NCI-H82 (cell line): ENCODE measurements at places on chromosomes 4 and X.

GRCh38 chr4:99435154-99435553 lies at the start of gene ADH7:
TSS of gene ADH7 (minus strand) at chr4:99435342. CDS start at chr4:99435233, 109 bp downstream.
- no peak for DNase-seq

GRCh38 chr4:107094976-107095375 lies 58.9 kb upstream of the DKK2 start:
- no peak for DNase-seq

GRCh38 chr4:17188547-17189400 lies 290.3 kb upstream of the LDB2 start:
- no peak for DNase-seq

DNA sequence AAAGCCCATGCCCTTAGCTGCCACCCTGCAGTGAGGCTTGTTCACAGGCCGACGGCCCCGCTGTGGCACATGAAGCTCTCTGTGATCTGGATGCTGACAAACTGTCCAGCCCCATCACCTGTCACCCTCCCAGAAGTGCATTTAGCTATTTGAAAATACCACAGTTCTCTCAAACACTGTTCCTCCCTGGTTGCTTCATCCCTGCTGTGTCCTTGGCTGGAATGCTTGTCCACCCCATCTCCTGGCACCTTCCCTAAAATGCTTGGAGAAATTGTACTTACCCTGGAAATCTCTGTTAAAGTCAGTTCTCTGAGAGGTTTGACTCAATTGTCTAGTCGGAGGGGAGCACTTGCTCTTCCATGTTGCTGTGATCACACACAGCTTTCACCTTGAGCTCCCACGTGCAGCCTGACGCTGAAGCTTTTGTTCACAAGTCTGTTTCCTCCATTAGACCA lies 10.1 kb downstream of the SYNPO2 start:
- DNase-seq: no peak

DNA sequence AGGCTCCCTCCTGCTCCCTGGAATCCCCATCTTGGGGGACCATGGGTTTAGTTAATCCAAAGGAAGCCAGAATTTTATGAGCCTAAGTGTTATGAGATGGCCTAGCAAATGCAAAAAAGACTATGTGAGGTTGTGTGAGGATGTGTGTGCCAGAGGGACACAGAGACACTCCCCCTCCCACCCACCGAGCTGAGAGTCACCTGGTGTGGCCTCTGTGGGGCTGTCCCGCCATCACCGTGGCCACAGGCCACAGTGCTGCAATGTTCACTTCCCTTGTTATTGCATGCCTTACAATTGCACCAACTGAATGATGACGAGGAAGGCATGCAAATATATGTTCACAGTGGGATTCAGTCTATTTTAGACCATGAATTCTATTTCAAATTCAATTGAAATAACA lies 601 bp upstream of the FGFBP2 start:
- DNase-seq: no peak

DNA sequence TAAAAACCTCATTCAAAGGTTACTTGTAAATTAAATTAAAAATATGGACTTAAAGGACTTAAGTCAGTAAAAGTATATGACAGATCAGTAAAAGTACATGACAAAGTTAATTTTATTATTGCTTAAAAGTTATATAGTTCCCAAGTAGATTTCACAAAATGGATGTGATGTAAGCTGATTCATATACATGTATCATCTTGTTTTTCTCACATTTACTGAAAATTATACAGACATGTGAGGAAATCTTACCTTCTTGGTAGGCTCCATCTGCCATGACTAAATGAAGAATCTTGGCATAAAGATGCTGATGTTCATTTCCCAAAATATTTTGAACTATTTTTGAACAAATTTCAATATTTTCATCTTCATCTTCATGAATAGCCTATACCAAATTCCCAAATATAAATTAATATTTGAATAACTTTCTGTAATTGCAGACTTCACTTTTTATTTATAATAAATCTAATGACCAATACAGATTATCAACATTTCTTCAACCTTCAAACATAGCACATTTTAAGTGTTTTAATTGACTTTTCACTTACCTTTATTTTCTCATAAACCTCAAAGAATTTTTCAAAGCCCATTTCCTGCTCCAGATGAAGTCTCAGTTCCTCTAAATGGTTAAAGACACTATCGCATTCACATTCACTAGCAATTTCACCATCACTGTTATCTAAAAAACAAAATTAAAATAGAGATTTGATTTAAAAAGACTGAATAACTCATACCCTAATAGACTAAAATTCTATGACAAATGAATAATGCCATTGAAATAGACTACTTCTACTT lies 129.4 kb upstream of the SH3RF1 start:
- DNase-seq: no peak

DNA sequence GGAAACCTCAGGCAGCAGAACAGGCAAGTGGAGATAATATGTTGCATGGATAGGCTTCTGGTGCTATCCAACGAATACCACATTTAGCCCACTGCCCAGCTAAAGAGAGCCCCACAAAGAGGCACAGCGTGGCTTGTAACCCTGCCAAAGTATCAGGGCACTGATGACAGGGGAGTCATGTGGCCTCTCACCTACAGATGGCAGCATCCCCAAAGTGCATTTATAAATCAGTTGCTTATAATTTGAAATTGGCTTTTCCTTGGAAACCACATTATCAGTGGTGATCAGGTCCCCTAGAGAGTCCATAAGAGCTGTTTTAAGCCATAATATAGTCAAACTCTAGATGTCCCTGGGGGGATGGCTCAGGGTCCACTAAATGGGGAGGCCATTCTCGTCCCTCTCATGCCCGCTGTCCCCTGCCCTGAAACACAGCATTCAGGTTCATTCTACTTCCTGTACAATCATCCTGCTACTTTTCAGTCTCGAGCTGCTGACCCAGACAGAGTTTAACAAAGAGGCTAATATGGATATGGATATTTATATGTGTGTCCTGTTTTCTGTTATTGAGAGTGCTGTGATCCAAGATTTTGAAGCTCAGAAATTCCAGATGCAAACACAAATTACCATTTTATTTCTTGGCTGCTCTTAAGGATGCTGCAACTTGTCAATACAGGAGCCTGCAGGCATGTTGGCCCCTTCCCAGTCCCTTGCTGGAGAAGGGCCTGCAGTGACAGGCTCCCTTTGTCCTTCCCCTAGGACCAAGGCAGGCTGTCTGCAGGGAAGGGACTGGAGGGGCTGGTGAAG lies 28.5 kb downstream of the SRPX start:
- DNase-seq: peak; percentile 33

DNA sequence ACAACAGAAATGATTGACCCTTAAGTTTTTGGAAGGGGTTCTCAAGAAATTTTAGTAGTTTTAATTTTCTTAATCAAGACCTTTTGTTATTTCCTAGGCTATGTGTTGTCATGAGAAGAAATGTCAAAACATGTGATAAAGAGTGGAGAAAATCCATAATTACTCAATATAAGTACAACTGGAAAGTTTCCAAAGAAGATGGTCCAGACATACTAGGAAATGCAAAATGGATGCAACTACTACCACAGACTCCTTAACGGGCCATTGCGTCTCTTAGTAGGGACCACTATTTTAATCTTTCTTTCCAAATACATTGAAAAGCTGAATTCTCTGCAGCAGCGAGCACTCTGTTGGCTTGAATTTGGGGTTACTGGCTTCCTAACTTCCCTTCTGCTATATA lies 148.8 kb downstream of the NWD2 start:
- no peak for DNase-seq

DNA sequence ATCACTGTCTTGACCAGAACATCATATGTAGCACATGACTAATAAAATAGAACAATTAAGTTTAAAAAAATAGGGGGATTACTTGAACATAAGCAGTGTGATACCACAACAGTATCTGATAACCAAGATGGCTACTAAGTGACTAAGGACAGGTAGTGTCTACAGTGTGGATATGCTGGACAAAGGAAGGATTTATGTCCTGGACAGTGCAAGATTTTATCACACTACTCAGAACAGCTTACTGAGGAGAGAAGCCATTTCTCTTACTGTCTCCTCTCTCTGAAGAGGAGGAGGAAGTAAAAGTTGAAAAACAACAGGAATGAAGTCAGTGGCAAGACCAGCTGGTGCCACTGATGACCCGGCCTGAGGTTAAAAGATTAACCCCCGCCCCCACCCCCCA lies 4.0 kb upstream of the SLC10A7 start:
- DNase-seq: no peak

DNA sequence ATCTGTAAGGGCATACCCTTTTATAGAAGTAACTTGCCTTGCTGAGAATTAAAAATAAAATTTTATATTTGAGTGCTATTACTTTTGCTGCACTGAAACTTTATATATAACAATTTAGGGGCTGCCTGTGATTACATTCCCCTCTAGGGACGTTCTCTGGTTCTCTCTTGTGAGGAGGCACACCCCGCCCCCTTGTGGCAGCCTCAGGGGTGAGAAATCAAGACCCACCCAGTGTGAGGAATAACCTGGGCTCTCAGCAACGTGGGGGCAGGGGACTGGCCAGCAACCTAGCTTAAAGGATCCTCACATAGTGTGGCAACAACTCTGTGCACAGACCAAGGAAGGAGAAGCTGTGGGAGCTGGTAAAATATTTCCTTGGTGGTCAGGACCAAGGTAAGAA lies 43.7 kb downstream of the MAGEA9 start:
- DNase-seq: peak; percentile 64

GRCh38 chrX:101347859-101348451 lies 587 bp downstream of the TIMM8A start:
- DNase-seq: no peak

- peak; percentile 89 for DNase-seq
Observed at GRCh38 chr4:13544606-13545393, 492 bp upstream of the NKX3-2 start.

- DNase-seq: no peak
Observed at GRCh38 chr4:23737571-23737970, 152.3 kb downstream of the PPARGC1A start.

GRCh38 chr4:153258750-153259149 lies 54.5 kb downstream of the TRIM2 start:
- DNase-seq: peak; percentile 10

- DNase-seq: peak; percentile 20
Observed at GRCh38 chrX:119008110-119008744, 33.8 kb downstream of the LONRF3 start.

- DNase-seq: peak; percentile 93
Observed at GRCh38 chr4:25913056-25913850, 767 bp upstream of the SMIM20 start.

DNA sequence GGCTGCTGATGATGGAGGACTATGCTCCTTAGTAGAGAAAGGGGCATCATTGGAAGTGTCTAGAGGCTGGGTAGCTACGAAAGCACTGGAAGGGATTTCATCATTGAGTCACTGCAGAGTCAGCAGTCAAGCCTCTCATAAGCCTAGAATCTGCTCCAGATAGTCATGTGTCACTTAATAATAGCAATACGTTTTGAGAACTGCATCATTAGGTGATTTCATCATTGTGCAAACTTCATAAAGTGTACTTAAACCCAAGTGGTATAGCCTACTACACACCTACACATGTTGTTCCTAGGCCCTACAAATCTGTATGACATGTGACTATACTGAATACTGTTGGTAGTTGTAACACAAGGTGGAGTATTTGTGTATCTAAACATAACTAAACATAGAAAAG lies 165.6 kb downstream of the PTTG2 start:
- no peak for DNase-seq

DNA sequence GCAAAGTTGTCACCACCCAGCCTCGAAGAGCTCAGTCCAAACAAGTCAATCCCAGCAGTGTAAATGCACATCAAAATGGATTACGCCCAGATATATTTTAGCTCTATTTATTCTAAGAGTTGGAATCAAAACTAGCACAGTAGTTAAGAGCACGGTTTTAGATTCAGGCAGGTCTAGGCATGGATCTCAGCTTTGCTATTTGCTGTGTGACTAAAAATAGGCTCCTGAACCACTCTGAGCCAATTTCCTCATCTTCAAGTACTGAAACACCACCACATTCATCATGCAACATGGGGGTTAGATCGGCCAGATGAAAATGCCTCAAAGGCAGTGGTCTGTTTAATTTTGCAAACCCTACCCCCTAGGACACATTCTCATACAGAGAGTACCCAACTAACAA lies 55.9 kb upstream of the FGFBP2 start:
- no peak for DNase-seq

GRCh38 chr4:87848622-87849351 lies 16.0 kb downstream of the MEPE start:
- peak; percentile 73 for DNase-seq

GRCh38 chrX:23840674-23841073 lies 57.7 kb downstream of the SAT1 start:
- peak; percentile 6 for DNase-seq

- DNase-seq: no peak
Observed at GRCh38 chr4:143351149-143351691, 14.5 kb downstream of the GAB1 start.

DNA sequence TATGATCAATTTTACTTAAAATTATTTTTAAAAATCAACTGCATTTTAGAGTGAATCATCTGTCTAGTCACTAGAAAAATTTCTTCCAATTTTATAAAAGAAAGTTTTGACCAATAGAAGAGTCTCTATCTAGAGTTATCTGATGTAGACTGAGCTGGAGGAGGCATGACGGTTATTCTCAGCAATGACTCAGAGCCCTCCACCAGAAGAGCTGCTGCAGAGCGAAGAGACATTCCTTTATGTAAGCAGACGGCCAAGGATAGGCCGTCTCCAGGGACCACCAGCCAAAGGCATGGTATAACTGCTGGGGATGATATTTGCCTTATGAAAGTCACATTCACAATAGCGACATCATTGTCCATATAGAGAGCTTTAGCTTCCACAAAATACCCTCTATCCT lies 23.0 kb downstream of the LDB2 start:
- DNase-seq: no peak

DNA sequence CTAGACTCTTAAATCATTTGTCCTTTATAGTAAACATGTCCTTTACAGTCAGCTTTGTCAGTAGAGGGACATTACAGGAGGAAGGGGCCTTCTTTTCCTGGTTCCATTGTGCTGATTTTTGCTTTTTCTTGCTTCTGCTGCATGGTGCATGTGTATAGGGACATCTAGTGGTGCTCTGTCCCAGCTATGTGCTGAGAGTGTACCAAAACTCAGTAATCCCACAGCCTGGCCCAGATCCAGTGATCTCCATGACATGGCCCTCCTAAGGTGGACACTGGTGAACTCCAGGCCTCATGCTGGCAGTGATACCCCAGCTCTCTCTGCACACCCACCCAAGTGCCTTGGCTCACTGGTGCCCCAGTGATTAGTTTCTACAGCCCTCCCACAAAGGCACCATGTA lies 45.2 kb downstream of the MAGEB17 start:
- peak; percentile 1 for DNase-seq

DNA sequence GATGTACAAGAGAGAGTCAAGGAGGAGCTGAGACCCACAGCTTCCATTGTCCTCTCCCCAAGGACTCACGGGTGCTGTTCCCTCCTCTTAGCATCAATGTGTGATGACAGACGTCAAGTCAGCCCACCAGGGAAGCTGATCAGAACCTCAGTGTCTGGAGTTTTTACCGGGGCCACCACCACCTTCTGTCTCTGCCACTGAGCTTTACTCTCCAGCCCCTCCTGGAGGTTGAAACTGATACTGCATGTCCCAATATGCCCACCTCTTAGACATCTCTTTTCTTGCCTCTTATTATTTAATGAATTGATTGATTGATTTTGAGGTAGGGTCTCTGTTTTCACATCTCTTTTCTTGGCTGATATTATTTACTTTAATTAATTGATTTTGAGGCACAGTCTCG lies 10.3 kb upstream of the AKAP17A start:
- DNase-seq: peak; percentile 78
